Amniotic stem cell (primary cell): ENCODE measurements at places on chromosomes 1 and 21.
A peak's percentile ranks its signal among the peaks of the same experiment; 100 is the strongest.

DNA sequence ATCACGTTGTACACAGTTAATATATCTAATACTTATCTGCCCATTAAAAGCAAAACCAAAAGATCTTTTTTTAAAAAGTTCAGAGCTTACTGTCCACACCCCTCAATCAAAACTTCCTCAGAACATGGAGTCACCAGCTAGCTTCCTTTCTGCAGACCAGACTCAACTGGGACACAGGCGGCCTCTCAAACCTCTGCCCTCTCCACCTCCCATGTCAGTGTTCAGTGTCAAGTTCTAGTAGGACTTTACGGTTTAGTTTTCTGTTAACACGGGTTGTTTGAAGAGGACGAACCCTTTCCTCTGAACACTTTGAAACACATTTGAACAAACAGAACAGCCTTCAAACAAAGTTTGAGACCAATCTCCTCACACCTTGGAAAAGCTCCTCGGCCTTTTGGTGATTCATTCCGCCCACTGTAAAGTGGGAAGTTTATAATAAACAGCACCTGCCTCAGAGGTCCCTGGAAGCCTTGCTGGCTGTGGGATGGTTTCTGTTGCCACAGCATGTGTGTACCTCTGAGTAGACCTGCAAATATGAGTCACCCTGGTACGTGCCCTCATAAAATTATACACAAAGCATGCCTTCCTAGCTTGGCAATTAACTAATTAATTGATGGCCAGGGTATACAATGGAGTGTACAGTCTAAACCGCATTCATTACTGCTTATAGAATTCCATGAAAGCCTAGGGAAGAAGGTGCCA is 48.4 kb upstream of the SIPA1L2 start:
- no peak for DNase-seq

GRCh38 chr1:46719689-46720088 is 775 bp upstream of the EFCAB14 start:
- no peak for DNase-seq

- no peak for DNase-seq
Measured at GRCh38 chr1:234619071-234619480, 9.1 kb upstream of the IRF2BP2 start.

DNA sequence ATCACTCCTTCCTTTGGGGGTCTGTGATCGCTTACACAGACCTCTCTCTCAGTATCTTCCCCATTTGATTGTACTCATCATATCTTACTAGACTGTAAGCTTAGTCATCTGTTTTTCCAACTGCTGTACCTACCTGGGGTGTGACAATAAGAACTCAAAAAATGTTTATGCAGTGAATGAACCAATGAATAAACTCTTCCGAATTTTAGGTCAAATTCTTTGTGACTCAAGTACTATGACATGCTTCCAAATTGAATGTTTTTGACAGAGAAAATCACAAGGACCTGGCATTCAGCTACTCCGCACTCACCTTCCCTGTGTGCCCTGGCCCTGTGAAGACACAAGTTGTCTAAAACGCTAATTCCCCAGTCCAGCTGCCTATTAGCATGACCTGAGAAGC is 42.1 kb downstream of the TMCO4 start:
- DNase-seq = no peak

- no peak for DNase-seq
Measured at GRCh38 chr1:13950637-13951036, 250.6 kb downstream of the PRDM2 start.

DNA sequence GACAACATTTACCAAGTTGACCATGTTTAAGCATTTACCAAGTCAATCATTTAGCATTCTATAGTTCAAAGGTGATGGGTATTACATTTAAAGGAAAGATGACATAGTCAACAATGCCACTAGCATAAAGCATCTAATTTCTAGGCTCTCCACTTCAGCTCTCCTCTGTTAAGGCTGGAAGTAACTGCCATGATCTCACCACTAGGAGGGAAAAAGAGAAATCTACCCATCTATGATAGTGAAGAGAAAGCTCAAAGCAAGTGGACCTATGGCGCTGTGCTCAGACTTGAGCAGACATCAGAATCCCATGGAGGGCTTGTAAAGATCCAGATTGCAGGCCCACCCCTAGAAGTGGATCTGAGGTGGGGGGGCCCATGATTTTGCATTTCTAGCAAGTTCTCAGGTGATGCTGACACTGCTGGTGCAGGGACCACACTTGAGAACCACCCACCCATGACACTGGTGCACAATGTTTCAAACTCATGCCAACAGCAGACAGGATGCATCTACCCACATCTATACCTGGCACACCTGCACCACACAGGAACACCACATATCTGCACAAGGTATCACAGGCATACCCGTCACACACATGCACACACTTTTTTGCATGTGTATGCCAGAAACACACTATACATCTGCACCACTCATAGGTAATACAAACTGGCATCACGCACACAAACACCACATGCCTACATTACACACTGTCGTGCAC is 392.9 kb upstream of the RUNX1 start:
- no peak for DNase-seq

GRCh38 chr1:20298626-20299025 is 8.0 kb downstream of the VWA5B1 start:
- DNase-seq = no peak

DNA sequence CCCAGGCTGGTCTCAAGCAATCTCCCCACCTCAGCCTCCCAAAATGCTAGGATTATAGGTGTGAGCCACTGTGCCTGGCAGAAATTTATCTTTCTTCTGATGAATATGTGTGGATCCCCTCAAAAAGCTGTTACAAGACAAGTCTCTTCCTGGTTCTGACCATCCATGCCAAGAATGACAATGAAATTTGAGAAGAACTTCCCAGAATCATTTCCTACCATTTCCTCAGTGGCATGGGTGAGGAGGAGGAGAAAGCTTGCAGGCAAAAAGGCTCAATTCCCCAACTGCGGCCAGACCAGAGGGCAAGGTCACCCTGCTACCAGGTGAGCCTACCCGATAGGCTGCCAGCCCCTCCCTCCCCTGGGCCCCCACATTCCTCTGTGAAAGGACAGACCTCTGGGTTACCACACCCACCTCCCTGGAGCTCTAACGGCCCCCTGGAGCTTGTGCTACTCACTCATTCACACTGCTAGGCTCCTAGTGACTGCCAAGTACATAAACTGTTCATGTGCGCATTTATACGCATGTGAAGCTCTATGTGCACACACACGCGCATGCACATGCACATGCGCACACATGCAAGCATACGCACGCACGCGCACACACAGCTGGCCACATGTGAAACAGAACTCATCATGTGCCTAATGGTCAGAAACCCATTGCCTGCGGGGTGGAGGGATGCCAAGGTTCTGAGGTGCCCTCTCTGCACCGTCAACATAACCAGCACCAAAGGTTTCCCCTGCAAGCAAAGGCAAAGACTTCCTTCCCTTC is 17.0 kb downstream of the MRAP start:
- DNase-seq = no peak

DNA sequence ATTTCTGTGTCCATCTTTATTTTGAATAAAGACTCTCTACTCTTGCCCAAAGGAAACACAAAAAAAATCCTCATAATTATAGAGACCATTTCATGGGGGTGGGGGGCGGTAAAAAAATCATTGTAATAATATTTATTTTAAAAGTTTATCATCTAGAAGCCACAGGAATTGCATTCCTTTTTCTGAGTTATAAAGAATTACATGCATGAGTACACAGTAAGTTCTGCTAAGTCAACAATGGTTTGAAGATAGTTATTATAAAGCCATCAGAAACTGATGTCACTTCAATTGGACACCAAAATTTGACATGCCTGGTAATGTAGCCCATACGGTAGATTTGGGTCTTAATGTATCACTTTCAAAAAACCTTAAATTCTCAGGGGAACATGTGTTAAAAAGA is 478.1 kb upstream of the NR5A2 start:
- DNase-seq = no peak

DNA sequence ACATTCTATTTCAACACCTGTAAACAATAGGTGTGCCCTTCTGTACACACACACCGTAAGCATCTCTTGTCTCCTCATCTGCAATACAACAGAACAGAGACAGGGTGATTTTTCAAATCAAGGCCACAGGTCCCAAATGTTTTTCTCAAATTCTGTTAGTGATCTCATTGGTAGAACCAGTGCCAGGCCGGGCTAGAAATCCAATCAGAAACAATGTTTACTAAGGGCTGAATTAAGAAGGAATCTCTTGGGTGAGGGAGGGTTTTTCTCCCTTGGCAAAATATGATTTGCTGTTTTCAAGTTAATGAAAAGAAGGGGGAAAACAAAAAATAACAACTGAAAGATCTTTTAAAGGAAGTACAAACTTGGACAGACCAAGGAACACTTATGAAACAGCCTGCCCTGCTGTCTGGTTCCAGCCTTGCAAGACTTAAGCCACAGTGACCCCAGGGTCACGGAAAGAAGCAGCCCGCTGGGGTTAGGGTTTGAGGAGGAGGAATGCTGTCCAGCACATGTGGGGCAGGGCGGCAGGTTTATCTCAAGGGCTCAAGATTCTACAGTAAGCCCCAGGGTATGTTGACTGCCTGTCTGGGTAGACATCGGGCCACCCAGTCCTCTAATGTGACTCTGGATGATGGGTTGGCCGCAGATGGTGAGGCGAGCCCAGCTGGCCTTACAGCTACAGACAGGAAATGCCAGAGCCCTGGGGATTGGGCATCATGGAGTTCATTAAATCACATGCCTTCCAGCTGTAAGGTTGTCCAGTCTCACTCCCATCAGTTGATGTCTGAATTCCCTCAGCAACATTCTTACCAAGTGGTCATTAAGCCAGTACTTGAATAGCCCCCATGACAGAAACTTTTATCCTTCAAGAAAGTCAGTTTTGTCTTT is 73.3 kb upstream of the SLC44A3 start:
- no peak for DNase-seq

DNA sequence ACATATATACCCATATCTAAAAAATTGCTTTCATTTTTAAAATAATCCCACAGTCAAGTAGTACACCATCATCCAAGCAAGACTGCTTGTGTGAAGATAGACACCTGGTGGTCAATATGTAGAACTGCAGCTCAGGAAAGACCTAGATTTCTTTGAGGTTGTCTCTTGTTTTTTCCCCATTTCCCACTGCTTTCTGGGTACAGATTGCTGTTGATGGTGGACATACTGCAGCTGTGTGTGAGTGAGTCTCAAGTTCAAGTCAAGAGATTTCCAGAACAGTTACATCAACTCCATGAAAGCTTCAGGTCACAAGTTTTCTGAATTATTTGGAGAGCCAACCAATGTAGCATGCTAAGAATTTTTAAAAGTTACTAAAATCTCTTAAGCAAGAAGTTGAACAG is 306.4 kb downstream of the DUSP10 start:
- DNase-seq = peak; percentile 61
